Natural killer cell (primary cell): ENCODE measurements at places on chromosomes 3 and 15. TPM values are rescaled to one million over a fixed set of nuclear protein-coding genes. Genes with fewer than 3 reads are reported as not detected.

DNA sequence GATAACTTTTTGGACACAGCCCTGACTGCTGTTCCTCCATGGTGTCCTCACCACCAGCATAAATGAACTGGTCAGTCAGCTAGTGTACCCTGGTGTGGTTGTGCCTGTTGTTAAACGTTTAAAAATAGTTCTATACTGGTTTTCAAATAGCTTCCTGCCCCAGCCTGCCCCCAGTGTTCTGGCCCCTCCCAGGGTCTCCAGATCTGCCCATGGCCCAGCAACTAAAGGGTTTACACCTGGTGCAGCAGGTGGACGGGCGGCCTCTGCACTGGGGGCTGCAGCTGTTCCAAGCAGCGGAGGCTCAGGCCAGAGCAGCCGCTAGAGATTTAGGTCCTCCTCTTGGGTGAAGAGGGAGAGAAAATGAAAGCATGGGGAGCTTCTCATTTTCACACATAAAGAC is 6.1 kb upstream of the NR2E3 start:
- H3K27ac ChIP-seq = no peak overlapping the region
- H3K27me3 ChIP-seq = no peaks in the 10 kb centered on the region
- H3K36me3 ChIP-seq = no peaks in the 10 kb centered on the region
- H3K4me1 ChIP-seq = no peaks in the 10 kb centered on the region
- H3K4me3 ChIP-seq = no peak overlapping the region
- DNase-seq = no peak

Gene CCR4
- 2.5 TPM for total RNA-seq

- H3K4me1 ChIP-seq = peaks cover 12% of the 10 kb centered on the region
- DNase-seq = no peak
- H3K27me3 ChIP-seq = no peaks in the 10 kb centered on the region
- no peak overlapping the region for H3K4me3 ChIP-seq
Observed at GRCh38 chr15:43190178-43190577, 5.0 kb downstream of the CCNDBP1 start.

Gene ALDH1L1
- not detected for total RNA-seq

GRCh38 chr15:62625429-62626033 is 417.0 kb upstream of the TPM1 start:
- no peaks in the 10 kb centered on the region for H3K27me3 ChIP-seq
- H3K27ac ChIP-seq = no peak overlapping the region

DNA sequence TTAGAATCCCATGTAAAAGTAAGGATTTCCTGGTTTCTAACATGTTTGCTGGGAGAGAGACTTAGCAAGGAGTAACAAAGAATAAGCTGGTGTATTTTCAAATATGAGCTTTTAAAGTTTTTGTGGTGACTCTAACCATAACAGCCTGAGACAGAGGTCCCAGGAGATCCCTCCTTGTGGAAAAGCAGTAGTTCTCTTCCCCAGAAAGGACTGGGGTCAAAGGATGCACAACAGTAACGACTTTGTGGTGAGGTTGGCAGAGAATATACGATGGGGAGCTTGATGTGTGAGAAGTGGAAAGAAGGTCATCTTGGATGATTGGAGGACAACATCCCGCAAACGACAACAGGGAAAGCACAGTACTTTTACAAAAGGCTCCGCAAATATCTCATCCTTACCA is 38.2 kb downstream of the ABHD5 start:
- H3K36me3 ChIP-seq = no peaks in the 10 kb centered on the region
- DNase-seq = no peak
- no peak overlapping the region for H3K4me3 ChIP-seq
- H3K27me3 ChIP-seq = no peaks in the 10 kb centered on the region

DNA sequence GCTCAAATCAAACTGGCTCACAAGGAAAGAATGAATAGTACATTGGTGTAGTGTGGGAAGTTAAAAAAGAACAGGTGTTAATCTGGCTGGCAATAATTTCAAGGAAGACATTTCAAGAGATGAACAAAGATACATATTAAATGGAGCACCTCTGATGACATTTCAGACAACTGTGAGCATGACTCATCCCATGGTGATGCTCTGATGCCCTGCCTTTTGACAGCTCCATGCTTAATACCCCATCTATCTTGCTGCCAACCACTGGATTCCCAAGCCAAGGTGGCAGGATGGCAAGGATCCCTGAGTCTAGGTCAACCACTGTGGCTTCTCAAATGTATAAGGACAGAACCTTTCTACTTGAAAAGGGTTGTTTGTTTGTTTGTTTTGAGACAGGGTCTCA is 29.3 kb downstream of the LRRC2 start:
- peaks cover 23% of the 10 kb centered on the region for H3K4me1 ChIP-seq
- H3K27ac ChIP-seq = no peak overlapping the region
- DNase-seq = no peak
- H3K27me3 ChIP-seq = peaks cover 3% of the 10 kb centered on the region
- no peaks in the 10 kb centered on the region for H3K36me3 ChIP-seq

DNA sequence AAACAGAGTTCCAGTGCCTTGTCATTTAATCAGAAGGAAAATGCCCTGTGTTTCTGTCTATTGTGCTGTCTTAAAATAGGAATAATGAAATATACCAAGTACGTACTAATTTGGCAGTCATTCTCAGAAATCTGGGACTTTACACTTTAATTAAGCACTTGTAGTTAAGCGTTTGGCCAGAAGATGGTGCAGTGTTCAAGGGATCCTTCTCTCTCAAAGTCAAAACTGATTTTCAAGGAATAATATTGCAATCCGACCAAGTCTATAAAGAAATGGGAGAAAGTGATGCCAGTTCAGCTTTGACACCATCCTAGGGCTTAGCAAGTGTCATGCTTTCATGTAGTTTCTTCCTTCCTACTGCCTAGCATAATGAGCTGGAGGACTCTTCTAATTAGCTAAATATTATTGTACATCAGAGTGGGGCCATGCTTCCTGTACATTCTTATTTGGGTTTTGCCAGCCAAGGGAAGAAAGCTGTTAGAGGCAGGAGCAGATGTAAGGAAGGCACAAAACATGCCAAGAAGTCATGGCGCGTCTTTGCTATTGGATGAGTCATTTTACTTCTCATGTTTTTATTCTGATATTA is 64.8 kb downstream of the SAMMSON start:
- H3K27me3 ChIP-seq = no peaks in the 10 kb centered on the region
- no peak for DNase-seq
- H3K4me1 ChIP-seq = no peaks in the 10 kb centered on the region
- H3K27ac ChIP-seq = no peak overlapping the region
- H3K4me3 ChIP-seq = no peak overlapping the region

GRCh38 chr15:81229586-81229985 is 32.9 kb downstream of the IL16 start:
- H3K36me3 ChIP-seq = no peaks in the 10 kb centered on the region
- H3K4me3 ChIP-seq = no peak overlapping the region
- H3K27me3 ChIP-seq = no peaks in the 10 kb centered on the region
- no peak for DNase-seq

DNA sequence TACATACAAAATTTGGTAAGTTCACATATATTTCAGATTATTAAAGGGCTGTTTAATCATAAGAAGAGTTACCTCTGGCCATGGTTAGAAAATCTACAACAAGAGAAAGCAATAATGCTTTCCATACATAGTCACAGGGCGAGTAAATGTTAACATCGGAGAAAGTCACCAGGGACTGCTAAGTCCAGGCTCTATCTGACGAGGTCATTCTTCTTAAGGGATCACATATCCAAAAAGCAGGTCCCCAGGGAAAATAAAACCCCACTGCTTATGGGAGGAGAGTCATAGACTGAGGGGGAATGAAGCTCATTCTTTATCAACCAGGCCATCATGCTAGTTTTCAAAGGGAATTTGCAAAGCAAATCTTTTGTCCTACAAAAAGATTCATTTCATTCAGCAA is 3.1 kb downstream of the PCYT1A start:
- no peak overlapping the region for H3K27ac ChIP-seq
- H3K4me3 ChIP-seq = no peak overlapping the region
- no peaks in the 10 kb centered on the region for H3K36me3 ChIP-seq
- no peaks in the 10 kb centered on the region for H3K27me3 ChIP-seq
- H3K4me1 ChIP-seq = peaks cover 19% of the 10 kb centered on the region

- no peaks in the 10 kb centered on the region for H3K4me1 ChIP-seq
- no peaks in the 10 kb centered on the region for H3K36me3 ChIP-seq
- H3K27ac ChIP-seq = no peak overlapping the region
- no peaks in the 10 kb centered on the region for H3K27me3 ChIP-seq
- DNase-seq = no peak
Observed at GRCh38 chr3:176650478-176650877, 546.8 kb downstream of the TBL1XR1 start.

- no peak for DNase-seq
- no peak overlapping the region for H3K4me3 ChIP-seq
- no peaks in the 10 kb centered on the region for H3K36me3 ChIP-seq
- no peaks in the 10 kb centered on the region for H3K4me1 ChIP-seq
Observed at GRCh38 chr3:12342151-12342550, 53.3 kb downstream of the PPARG start.

DNA sequence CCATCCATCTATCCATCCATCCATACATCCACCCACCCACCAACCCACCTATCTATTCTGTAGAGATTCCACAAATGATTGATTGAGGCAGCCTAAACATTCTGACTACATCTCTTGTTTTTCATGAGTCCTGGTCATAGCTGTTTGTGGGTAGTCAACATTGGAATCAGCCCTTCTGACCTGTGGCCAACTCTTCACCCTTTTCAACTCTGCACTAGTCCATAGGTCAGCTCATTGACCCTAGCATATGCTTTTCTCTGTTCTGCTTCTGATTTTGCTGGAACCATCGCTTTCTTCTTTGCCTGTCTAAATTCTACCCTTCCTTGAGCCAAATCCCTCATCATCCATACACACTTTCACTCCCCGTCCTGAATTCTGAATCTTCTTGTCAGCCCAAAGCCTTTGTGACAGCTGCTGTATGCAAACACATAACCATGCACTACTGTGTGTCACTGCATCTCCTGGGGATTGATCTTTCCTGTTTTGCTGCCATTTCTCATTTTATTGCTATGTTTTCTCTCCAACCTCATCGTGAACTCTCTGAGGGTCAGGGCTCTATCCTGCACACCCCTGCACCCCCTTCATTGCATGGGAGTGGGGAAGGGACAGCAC is 16.8 kb upstream of the KCTD6 start:
- no peaks in the 10 kb centered on the region for H3K36me3 ChIP-seq
- H3K4me3 ChIP-seq = no peak overlapping the region
- H3K27me3 ChIP-seq = no peaks in the 10 kb centered on the region
- H3K4me1 ChIP-seq = peaks cover 32% of the 10 kb centered on the region

Gene ABTB1
- total RNA-seq = 127 TPM

- H3K4me3 ChIP-seq = no peak overlapping the region
- no peaks in the 10 kb centered on the region for H3K27me3 ChIP-seq
- no peak for DNase-seq
- peaks cover 39% of the 10 kb centered on the region for H3K4me1 ChIP-seq
- no peak overlapping the region for H3K27ac ChIP-seq
Observed at GRCh38 chr15:101198031-101198575, 53.7 kb downstream of the CHSY1 start.

- H3K4me3 ChIP-seq = no peak overlapping the region
- H3K27me3 ChIP-seq = no peaks in the 10 kb centered on the region
- DNase-seq = no peak
- H3K27ac ChIP-seq = no peak overlapping the region
Observed at GRCh38 chr15:93485438-93486327, 396.7 kb upstream of the RGMA start.

- no peaks in the 10 kb centered on the region for H3K27me3 ChIP-seq
- no peaks in the 10 kb centered on the region for H3K4me1 ChIP-seq
- H3K27ac ChIP-seq = no peak overlapping the region
- DNase-seq = no peak
Observed at GRCh38 chr3:23459889-23460546, 256.9 kb downstream of the UBE2E2 start.

Gene MEIS2
- 0.35 TPM for total RNA-seq

Gene TMEM45A
- total RNA-seq = 0.25 TPM

Gene IL5RA
- 12.4 TPM for total RNA-seq

DNA sequence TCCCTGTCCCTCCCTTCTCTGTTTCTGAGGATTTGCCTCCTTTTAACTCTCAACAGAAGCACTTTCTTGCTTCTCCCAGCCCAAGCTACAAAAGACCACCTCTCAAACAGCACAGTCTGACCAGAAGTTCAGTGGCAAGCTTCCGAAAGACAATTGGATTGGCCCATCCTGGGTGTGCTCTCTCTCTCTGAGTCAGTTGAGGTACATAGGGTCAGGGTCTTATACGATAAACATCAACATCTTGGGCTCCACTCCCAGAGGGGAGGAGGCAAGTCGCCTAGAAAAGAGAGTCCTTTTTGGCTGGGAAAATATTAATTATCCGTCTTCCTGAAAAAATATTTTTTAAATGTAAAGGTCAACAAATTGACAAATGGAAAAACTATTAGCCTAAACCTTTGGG is 155.8 kb downstream of the TMCO5A start:
- H3K27me3 ChIP-seq = no peaks in the 10 kb centered on the region
- H3K36me3 ChIP-seq = no peaks in the 10 kb centered on the region
- H3K4me3 ChIP-seq = no peak overlapping the region
- DNase-seq = no peak
- no peak overlapping the region for H3K27ac ChIP-seq

Gene CHL1
- not detected for total RNA-seq

GRCh38 chr3:181402347-181402746 is 309.4 kb upstream of the SOX2 start:
- no peak for DNase-seq
- H3K36me3 ChIP-seq = no peaks in the 10 kb centered on the region
- no peaks in the 10 kb centered on the region for H3K4me1 ChIP-seq
- no peak overlapping the region for H3K27ac ChIP-seq
- H3K4me3 ChIP-seq = no peak overlapping the region
- H3K27me3 ChIP-seq = no peaks in the 10 kb centered on the region

- H3K27ac ChIP-seq = peak overlapping the region; percentile 76
- peak; percentile 45 for DNase-seq
- no peak overlapping the region for H3K4me3 ChIP-seq
- peaks cover 24% of the 10 kb centered on the region for H3K4me1 ChIP-seq
- H3K27me3 ChIP-seq = no peaks in the 10 kb centered on the region
Observed at GRCh38 chr15:50880651-50881114, 27.8 kb upstream of the AP4E1 start.

Gene LOXL1
- 1.1 TPM for total RNA-seq

GRCh38 chr3:131403216-131403895 is 21.8 kb downstream of the NUDT16 start:
- no peaks in the 10 kb centered on the region for H3K27me3 ChIP-seq
- no peak overlapping the region for H3K4me3 ChIP-seq
- no peak overlapping the region for H3K27ac ChIP-seq
- H3K4me1 ChIP-seq = no peaks in the 10 kb centered on the region

DNA sequence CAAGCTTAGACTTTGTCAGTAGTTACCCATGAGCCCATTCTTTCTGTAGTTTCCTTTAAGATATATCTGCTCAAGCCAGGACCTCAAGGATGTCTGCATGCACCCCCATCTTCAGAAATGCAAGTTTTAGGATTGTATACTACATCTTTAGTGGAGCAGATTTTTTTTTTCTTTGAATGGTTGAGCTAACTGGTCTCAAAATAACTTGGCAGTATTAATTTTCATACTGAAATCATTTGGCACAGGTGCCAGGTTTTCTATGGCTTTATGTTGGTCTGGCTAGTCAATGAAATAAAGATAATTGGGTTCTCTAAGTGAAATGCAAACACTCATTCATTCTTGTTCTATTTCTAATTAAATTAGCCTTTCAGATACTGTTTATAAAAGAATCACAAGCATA is 108.9 kb downstream of the ATG7 start:
- H3K27me3 ChIP-seq = no peaks in the 10 kb centered on the region
- DNase-seq = no peak
- no peak overlapping the region for H3K27ac ChIP-seq
- peaks cover 3% of the 10 kb centered on the region for H3K36me3 ChIP-seq
- H3K4me1 ChIP-seq = no peaks in the 10 kb centered on the region

Gene TTBK2
- total RNA-seq = 25.7 TPM
